ENCODE measurements at places on chromosomes 1 and 21. TPM values are rescaled to one million over a fixed set of nuclear protein-coding genes. Genes with fewer than 3 reads are reported as not detected.
A peak's percentile ranks its signal among the peaks of the same experiment; 100 is the strongest.

- no peak overlapping the region for H3K27ac ChIP-seq
- DNase-seq: no peak
These were observed 822.2 kb downstream of the MRPL39 start for GRCh38 chr21:24785033-24785432.

DMBX1 gene
- total RNA-seq: not detected

GRCh38 chr1:29981586-29982239, 741.7 kb downstream of the MATN1 start:
- no peaks in the 10 kb centered on the region for H3K4me1 ChIP-seq
- no peaks in the 10 kb centered on the region for H3K27me3 ChIP-seq
- no peaks in the 10 kb centered on the region for H3K36me3 ChIP-seq
- H3K4me3 ChIP-seq: no peak overlapping the region

MCOLN3 gene
- total RNA-seq: 0.47 TPM

DNA sequence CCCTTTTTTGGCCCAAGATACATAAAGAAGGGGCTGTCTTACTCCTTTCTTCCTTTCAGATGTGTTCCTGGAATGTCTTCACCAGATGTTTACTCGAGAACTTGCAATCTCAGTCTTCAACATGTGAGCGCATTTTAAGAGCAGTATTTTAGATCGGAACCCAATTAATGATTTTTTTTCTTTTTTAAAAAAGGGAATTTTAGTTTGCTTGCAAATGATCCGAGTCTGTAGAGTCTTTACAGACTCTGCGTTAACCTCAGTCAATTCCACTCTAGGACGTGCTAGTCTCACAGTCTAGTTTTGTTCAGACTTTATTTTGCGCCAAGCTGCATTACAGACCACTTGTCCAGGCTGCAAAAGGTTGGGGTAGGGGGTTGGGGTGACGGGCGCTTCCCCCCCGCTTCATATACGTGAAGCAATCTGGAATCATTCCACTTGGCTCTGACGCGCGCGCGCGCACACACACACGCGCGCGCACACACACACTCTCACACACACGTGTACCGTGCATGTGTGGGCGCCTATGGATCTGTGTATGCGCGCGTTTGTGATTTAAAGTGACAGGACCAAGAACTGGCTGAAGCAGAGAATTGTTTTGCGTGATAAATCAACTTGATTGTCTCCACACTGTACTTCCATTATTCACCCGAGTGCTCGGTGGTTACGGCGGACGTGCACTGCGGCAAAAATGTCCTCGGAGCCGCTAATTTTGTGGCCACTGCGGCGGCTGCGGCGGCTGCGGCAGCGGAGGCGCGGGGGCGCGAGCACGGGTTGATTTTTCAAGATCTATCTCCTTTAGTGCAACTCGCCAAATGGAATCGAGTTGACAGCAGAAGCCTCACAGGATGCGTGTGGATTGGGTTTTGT, 25.6 kb upstream of the NFIA start:
- H3K4me3 ChIP-seq: peak overlapping the region; percentile 68
- H3K4me1 ChIP-seq: peaks cover 10% of the 10 kb centered on the region
- H3K36me3 ChIP-seq: no peaks in the 10 kb centered on the region
- H3K27ac ChIP-seq: peak overlapping the region; percentile 54
- peak; percentile 66 for DNase-seq

GRCh38 chr21:26007951-26008498, 162.5 kb downstream of the APP start:
- H3K27me3 ChIP-seq: no peaks in the 10 kb centered on the region
- no peak overlapping the region for H3K4me3 ChIP-seq
- H3K4me1 ChIP-seq: no peaks in the 10 kb centered on the region
- no peak overlapping the region for H3K27ac ChIP-seq

GRCh38 chr1:44294588-44295007, 60.5 kb downstream of the ERI3 start:
- no peak for DNase-seq
- H3K27ac ChIP-seq: no peak overlapping the region
- peaks cover 25% of the 10 kb centered on the region for H3K36me3 ChIP-seq
- no peaks in the 10 kb centered on the region for H3K4me1 ChIP-seq
- H3K4me3 ChIP-seq: no peak overlapping the region
- H3K27me3 ChIP-seq: no peaks in the 10 kb centered on the region

DNA sequence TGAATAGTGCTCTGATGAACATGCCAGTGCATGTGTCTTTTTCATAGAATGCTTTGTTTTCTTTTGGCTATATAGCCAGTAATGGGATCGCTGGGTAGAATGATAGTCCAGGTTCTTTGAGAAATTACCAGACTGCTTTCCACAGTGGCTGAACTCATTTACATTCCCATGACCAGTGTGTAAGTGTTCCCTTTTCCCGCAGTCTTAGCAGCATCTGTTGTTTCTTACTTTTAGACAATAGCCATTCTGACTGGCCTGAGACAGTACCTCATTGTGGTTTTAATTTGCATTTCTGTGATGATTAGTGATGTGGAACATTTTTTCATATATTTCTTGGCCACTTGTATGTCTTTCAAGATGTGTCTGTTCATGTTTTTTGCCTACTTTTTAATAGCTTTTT, 784.5 kb downstream of the USP25 start:
- no peaks in the 10 kb centered on the region for H3K36me3 ChIP-seq
- H3K4me1 ChIP-seq: no peaks in the 10 kb centered on the region

GRCh38 chr1:220410611-220411010, 117.3 kb upstream of the MARK1 start:
- no peak overlapping the region for H3K4me3 ChIP-seq
- H3K27me3 ChIP-seq: no peaks in the 10 kb centered on the region
- H3K36me3 ChIP-seq: no peaks in the 10 kb centered on the region
- DNase-seq: no peak

- H3K4me3 ChIP-seq: no peak overlapping the region
- no peak for DNase-seq
- H3K36me3 ChIP-seq: peaks cover 7% of the 10 kb centered on the region
- H3K4me1 ChIP-seq: peaks cover 77% of the 10 kb centered on the region
- H3K27ac ChIP-seq: no peak overlapping the region
These were observed 38.1 kb downstream of the RCSD1 start for GRCh38 chr1:167668108-167668507.

- no peak for DNase-seq
- no peaks in the 10 kb centered on the region for H3K36me3 ChIP-seq
- H3K4me3 ChIP-seq: no peak overlapping the region
- H3K27ac ChIP-seq: no peak overlapping the region
These were observed 22.7 kb downstream of the PRKACB start for GRCh38 chr1:84166797-84167196.

MARK1 gene
- 0.09 TPM for total RNA-seq

GRCh38 chr1:89986020-89986419, 8.9 kb upstream of the ZNF326 start:
- no peak overlapping the region for H3K4me3 ChIP-seq
- H3K36me3 ChIP-seq: no peaks in the 10 kb centered on the region
- no peak for DNase-seq
- H3K4me1 ChIP-seq: no peaks in the 10 kb centered on the region
- no peak overlapping the region for H3K27ac ChIP-seq

DENND2C gene
- total RNA-seq: 0.75 TPM

VWA5B1 gene
- not detected for total RNA-seq

- no peak overlapping the region for H3K4me3 ChIP-seq
These were observed 11.4 kb upstream of the SPATC1L start for GRCh38 chr21:46195595-46196195.

DNA sequence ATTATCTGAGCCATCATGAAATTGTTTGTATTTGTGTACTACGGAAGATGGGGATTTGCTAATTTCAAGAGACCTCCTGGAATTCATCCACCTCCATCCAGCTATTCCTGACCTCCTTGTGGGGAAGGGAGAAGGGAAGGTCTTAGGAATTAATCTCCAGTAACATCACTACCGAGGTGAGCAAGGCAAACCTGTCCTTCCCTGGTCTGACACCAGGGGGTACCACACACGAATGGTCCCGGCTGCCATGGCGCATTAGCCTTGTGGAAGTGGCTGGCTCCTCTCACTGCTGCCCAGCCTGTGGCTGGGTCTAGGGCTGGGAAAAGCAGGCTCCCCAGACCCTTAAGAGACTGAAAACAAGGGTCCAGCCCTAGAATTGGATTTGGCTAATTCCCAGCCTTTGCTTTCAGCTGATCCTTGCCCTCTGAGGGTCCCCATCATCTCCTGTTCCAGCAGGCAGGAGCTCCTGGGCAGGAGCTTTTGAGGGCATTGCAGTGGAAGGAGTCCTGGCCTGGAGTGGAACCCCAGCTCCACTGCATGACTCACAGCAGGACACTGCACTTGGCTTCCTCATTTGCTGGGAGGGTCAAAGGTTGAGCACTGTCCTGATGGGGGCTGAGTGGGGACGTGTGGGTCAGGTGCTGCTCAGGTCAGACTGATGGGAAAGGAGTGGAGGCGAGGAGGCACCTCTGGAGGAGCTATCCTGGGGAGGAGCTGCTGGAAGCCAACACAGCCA, 34.8 kb downstream of the RIMS3 start:
- no peak overlapping the region for H3K4me3 ChIP-seq
- no peaks in the 10 kb centered on the region for H3K27me3 ChIP-seq
- peaks cover 16% of the 10 kb centered on the region for H3K4me1 ChIP-seq
- no peaks in the 10 kb centered on the region for H3K36me3 ChIP-seq
- no peak overlapping the region for H3K27ac ChIP-seq

GRCh38 chr1:17098446-17099317, 20.6 kb downstream of the PADI2 start:
- H3K27ac ChIP-seq: no peak overlapping the region
- H3K4me1 ChIP-seq: no peaks in the 10 kb centered on the region
- no peaks in the 10 kb centered on the region for H3K27me3 ChIP-seq
- no peak for DNase-seq
- no peak overlapping the region for H3K4me3 ChIP-seq

KCNK1 gene
- total RNA-seq: 1.4 TPM

FMO5 gene
- 0.35 TPM for total RNA-seq

- H3K4me1 ChIP-seq: peaks cover 41% of the 10 kb centered on the region
- H3K27ac ChIP-seq: no peak overlapping the region
- H3K27me3 ChIP-seq: no peaks in the 10 kb centered on the region
- no peak overlapping the region for H3K4me3 ChIP-seq
- H3K36me3 ChIP-seq: peaks cover 36% of the 10 kb centered on the region
- DNase-seq: no peak
These were observed 3.4 kb downstream of the AP4B1 start for GRCh38 chr1:113901191-113901590.
